ENCODE measurements at places on chromosomes 3 and 15.

DNA sequence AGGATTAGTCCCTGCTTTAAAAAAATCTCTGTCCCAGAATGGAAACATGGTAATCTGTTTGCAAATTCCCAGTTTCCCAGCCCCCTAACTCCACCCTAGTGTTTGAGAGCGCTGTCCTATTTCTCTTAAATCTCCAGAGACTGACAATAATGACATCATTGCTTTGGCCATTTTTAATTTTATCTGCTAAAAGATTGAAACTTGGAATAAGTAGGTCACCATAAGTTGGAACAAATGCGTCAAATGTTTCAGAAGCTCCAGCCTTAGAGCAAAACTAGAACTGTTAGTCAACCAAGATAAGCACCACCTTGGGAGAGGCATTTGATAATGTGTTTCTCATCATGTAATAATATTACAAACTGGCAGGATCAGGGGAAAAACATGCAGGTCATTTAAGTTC, 25.7 kb upstream of the MB21D2 start:
- DNase-seq: no peak

GRCh38 chr3:46908986-46909534, 31.5 kb downstream of the PTH1R start:
- no peak for DNase-seq

- DNase-seq: no peak
Observed at GRCh38 chr15:75193976-75194375, 7.7 kb upstream of the C15orf39 start.

- DNase-seq: no peak
Observed at GRCh38 chr3:127182848-127183714, 9.8 kb upstream of the PRR23E start.

DNA sequence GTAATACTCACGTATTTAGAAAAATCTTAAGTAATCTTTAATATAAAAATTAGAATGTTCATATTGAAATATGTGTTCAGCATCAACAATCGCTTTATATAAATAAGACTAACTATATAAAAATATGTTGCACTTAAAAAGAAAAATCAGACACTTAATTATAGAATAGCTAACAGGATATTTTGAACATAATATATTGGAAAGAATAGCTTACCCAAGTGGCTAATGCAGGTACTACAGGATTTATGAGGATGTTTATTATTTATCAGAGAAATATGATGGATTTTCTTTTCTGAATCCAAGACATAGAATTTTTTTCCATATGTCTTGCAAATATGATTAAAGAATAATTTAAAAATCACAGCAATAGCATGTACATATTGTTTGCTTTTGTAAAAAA, 567.9 kb upstream of the GBE1 start:
- DNase-seq: no peak

DNA sequence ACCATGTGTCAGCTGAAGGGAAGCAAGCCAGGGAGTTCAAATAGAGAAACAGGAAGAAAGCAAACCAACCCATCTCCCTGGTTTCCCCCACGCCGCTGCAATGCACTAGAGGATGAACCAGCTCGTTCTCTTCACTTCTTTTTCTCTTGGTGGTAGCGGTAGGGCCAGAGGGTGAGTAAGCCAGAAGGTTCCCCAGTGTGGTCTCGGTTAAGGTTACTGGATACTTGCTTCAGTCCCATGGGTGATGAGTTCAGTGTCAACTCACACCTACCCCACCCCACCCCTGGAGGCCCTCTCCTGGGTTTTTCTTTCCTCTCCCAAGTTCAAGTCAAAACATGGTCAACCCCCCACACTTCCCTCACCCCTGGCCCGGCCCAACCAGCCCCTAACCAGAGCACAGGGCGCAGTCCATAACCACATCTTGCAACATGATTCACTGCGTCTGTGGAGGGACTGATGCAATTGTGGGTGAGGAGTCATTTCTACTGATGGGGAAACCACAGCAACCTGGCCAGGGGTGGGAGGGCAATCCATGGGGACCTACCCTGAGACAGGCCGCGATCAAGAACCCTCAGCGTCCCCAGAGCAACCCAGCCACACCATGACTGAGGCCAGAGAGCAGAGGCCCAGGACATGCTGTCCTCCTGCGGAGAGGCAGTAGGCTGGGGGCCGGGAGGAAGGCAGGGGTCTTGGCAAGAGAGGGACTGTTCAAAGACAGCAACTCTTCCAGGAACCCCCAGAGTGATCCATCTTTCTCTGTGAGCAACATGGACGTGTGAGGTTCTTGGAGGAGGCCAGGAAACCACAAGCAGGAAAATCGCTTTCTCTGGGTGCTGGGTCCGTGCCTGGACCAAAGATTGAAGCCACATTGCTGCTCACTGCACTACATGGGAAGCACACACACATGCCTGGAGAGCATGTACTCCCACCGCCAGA, 276.6 kb downstream of the UACA start:
- DNase-seq: no peak

- no peak for DNase-seq
Observed at GRCh38 chr15:71781179-71781964, 29.0 kb upstream of the NR2E3 start.

- no peak for DNase-seq
Observed at GRCh38 chr3:60920519-60920918, 330.7 kb downstream of the FHIT start.

DNA sequence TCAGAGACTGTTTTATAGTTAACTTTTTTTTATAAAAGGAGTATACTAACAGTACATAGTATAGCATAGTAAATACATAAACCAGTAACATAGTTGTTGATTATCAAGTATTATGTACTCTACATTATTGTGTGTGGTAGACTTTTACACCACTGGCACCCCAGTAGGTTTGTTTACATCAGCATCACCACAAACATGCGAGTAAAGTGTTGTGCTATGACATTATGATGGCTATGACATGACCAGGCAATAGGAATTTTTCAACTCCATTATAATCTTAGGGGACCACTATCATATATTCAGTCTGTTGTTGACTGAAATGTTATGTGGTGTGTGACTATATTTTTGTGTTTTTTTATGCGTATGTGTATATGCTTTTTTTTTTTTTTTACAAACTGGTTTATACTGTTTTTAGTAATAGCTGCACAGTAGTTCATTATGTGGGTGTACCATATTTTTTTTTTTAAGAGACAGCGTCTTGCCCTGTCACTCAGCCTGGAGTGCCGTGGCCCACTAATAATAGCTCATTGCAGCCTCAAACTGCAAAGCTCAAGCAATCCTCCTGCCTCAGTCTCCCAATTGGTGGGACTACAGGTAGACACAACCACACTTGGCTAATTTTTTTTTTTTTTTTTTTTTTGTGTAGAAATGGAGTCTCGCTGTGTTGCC, 1.9 kb downstream of the CAPN7 start:
- DNase-seq: no peak

DNA sequence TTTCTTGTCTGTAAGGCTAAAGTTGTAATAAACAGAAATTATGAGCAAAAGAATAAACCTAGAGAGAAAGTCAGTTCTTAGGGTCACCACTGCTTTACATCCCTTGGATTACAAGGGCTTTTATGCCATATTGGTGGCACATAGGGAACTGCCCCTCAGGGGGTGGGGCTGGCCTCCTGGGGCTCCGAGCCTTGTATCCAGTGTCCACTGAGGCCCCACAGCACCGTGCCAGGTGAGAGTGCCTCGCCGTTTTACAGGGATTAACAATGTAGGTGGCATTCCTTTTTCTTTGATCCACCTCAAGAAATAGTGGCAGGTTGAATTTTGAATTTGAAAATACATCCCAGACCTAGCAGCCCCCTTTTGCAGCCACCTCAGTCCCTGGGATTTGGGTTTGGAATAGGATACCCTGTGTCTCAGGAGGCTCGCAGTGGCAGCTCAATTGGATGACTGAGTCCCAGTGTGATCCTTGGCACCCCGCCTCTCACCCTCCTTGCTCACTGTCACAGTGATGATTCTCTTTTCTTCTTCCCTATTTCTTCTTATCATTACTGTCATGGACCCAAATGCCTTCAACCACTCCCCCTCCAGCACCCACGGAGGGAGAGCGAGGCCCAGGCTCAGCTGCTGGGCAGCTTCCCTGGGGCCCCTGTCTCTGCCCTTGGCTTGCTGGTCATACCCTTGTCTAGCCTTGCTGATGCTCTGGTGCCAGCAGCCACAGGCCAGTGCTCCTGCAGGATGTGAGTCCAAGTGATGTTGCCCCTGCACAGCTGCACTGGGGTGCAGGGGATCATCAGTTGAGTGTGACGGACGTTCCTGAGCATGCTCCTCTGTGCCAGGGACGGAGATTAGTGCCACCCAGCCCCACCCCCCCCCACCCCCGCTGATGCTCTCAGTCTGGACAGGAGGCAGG, 137.9 kb downstream of the DNAJB8 start:
- DNase-seq: no peak

DNA sequence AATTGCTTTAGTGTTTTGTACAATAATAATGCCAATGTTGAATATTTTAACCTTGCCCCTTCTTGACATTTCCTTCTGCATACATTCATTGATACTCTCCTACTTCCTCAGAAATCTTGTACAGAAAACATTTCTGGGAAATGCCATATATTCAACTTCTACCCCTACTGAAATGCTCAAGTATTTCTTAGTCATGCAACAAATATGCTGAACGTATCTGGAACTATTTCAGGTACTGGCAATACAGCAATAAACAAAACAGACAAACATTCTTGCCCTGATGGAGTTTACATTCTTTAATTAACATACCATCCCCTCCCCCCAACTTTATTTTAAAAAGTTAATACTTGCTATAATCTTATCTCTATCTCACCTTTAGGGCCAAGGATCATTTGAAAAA, 147.2 kb downstream of the STAG1 start:
- no peak for DNase-seq

GRCh38 chr15:58146749-58147148, 8.6 kb downstream of the AQP9 start:
- DNase-seq: no peak

- no peak for DNase-seq
Observed at GRCh38 chr15:49888323-49888693, 230.7 kb downstream of the ATP8B4 start.

DNA sequence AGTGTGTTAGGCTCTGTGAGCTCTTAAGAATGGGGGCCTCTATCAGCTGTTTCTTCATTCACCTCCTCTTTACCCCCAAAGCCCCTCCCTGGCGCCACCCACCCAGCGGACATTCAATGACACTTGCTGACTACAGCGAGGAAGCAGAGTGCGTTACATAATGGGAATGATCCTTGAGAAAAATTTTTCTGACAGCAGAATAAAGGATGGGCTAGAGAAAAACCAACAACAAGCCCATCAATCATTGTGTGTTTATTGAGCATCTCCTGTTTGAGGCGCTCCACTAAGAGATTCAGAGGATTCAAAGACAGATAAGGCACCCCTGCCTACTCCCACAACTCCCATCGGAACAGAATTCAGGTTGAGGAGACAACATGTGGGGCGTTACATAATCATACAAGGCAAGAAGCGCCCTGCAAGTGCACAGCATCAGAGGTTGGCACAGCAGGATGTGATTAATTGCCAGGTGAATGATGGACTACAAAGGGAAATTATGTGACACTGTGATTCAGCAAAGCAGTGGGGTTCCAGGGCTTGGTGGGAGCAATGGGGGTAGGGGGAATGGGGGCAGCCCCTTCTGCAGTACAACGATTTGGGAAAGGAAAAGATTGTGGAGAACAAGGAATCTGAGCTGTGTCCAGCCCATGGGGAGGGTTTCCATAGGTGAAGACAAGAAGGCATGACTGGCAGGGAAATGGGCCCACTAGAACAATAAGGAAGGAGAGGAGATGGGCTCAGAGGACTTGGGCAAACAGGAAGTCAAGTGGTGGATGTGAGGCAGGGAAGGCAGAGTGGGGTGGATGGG, 141.3 kb upstream of the ATP2B2 start:
- DNase-seq: no peak

DNA sequence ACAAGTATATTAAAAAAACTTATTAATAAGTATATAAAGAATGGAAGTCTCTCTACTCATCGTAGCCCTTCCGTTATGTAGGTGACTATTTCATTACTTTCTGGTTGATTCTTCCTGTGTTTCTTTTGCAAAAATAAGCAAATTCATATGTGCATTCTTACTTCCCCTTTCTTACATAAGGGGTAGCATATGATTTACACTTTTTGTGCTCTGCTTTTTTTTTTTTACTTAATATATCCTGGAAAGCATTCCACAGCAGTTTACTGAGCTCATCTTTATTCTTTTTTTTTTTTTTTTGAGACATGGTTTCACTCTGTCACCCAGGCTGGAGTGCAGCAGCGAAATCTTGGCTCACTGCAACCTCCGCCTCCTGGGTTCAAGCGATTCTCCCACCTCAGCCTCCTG, 12.9 kb downstream of the SCAMP5 start:
- DNase-seq: no peak

Measured in BJ (cell line).